ENCODE measurements at places on chromosomes 7 and 10. TPM values are rescaled to one million over a fixed set of nuclear protein-coding genes. Genes with fewer than 3 reads are reported as not detected.

Gene TAS2R3
- total RNA-seq = 0.44 TPM

Gene SEMA3A
- 56.7 TPM for total RNA-seq

DNA sequence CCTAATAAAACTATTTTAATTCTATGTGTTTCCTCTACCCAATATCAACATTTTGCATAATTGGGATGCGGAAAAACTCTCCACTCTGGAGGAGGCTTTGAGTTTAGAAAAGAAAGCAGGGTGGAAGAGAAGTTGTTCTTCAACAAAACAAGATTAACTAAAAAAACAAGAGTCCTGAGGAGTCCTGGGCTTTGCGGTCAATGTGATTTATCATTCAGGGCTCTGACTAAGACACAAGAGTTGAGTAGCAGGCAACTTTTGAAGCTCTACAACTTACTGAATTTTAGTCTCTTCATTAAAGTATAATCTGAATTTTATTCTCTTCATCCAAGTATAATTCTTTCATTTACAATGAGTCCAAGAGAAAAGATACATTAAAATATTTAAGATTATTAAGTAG lies 18.3 kb upstream of the TMEM26 start:
- DNase-seq = no peak

DNA sequence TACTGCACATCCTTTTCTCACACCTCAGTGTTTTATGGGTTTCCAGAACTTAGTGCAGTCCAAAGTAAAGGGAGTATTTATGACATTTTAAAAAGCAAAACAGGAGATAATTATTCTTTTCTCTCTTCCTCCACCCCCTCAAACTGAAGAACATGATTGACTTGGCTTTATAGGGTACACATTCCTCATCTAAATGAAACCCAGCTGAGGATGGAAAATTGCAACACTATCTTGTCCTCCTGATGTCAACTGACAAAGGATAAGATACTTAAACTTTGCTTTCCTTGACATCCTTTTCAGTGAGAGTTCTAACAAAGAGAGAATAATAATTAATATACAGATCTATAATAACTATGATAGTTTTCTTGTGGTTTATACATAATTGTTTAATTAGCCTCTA lies 299.1 kb downstream of the BBS9 start:
- no peak for DNase-seq

GRCh38 chr10:125164421-125164820 lies 4.1 kb upstream of the CTBP2 start:
- no peak for DNase-seq

DNA sequence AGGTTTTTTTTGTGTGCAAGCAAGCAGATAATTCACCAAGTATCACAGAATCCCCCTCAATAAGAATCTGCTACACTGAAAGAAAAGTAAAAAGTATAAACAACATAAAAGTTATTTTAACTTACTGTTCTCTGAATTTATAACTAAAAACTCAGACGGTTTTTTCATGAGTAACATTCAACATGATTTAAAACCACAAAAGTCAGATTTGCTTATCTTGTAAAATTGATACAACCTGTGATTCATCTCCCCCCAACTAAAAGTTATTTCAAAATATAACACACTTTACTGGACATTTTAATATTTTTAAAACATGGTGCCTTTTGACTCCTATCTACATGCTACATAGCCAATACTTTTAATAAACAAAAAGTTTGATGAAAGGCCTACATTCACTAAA lies 32.8 kb downstream of the TSPAN12 start:
- DNase-seq = no peak

Data from lung microvascular endothelial cell (primary cell).